G401 (cell line): ENCODE measurements at places on chromosomes 5 and 9.

DNA sequence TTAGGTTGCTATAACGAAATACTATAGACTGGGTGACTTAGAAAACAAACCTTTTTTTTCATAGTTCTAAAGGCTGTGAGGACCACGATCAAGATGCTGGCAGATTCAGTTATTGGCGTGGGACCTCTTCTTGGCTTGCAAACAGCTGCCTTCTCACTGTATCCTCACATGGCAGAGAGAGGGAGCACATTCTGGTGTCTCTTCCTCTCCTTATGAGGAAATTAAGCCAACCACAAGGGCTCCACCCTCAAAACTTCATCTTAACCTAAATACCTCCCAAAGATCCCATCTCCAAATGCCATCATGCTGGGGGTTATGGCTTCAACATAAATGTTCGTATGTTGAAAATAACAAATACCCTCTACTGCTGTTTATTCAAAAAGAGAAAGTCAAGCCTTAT is 197.1 kb downstream of the CEMIP2 start:
- DNase-seq, result no peak

DNA sequence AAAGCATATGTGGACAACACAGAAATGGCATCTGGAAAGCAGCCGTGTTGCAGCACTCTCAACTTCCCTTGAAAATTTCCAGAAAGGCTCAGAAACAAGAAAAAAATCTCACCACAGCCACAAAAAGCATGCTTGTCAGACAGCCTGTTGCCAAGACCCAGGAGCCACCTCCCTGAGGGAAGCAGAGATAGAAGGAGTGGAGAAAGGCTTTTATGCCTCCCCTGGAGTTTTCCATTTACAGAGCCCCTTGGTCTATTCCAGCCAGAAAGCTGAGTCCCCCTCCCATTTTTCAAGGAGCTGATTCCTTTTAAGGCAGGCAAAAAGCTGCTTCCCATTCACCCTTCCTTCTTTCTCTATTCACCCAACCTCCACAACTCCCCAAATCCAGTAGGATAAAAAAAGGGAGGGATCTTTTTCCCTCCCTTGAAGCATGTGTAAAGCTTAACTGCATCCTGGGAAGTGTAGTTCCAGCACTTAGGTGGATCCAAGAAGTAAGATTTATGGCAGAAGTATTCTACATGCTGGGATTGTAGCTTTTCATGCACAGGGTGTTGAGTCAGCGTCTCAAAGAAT is 37.1 kb upstream of the PALM2AKAP2 start:
- DNase-seq, result no peak

DNA sequence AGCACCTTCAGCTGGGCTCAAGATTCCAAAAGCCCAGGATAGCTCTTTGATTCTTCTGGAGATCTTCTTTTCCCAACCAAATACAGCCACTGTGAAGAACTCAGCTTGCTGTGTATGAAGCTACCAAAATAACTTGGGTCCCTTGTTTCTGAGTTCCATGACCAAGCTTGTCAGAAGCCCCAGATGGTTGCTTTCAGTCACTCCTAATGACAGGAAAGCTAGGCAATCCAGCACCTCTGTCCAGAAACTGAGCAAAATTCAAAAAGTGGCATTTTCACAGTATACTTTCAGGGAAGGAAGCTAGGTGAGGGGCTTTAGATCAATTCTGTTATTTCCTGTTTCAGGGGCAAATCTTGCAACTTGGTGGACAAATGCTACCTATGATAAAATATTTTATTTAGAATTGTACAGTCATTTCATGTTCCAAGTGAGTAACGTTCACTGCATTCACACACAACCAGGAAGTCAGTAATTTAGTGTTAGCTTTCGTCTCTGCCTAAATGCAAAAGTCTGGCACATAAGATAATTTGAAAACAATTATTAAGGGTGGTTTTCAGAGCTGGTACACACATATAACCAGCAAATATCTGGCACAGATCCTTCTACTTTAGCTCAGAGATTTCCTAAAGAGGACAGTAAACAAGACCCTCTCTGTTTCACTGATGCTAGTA is 330.1 kb downstream of the GLIS3 start:
- no peak for DNase-seq

- no peak for DNase-seq
These were observed 39.4 kb downstream of the HOMER1 start for GRCh38 chr5:79474367-79475151.

- DNase-seq, result no peak
These were observed 101.8 kb upstream of the LARP1 start for GRCh38 chr5:154653418-154653763.

DNA sequence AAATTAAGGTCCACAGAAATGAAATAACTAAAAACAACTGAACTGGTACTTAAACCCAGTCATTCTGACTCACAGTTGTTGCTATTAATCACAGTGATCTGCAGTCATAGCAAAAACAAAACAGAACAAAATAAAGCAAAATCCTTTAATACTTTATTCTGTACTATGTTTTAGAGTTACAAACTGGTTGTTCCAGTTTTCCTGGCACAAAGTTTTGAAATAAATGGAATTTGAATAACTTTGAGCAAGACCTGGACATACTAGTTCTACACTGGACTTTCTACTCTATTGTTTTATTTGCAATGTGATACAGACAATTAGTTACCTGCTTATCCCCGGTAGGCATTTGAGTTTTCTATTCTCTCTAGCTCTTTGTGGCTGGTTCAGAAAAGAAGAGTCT is 147.9 kb downstream of the DMRT2 start:
- DNase-seq, result no peak

GRCh38 chr9:19385786-19386501 is 5.9 kb upstream of the RPS6 start:
- DNase-seq, result no peak

DNA sequence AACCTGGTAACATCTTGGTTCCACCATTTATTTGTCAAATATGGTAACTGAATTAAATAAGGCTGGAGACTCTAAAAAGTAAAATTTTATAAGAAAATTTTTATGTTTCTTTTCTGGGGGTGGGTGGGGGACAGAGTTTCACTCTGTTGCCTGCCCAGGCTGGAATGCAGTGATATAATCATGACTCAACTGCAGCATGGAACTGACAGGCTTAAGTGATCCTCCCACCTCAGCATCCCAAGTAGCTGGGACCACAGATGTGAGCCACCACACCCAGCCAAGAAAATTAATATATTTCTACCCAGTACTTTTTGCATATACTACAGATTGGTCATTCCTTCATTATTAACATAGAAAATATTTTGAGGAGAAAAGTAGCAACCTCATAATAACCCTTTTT is 216.9 kb downstream of the DEPDC1B start:
- DNase-seq, result no peak

DNA sequence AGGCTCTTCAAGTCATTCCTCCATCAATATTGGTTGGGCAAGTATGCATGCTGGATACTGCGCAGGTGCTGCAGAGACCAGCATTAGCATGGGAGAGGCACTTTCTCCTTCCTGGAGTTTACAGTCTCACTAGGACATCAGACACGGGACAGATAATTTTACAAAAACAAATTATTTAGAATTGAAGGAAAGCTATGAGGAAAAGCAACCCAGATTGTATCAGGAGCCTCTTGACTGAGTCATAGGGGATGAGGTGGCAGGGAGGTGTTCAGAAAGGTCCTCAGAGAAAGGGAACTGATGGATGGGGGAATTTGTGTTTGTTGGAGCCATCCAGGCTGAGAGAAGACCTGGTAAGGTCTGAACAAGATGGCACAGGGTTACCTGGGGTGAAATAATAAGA is 24.5 kb upstream of the RAB14 start:
- no peak for DNase-seq

DNA sequence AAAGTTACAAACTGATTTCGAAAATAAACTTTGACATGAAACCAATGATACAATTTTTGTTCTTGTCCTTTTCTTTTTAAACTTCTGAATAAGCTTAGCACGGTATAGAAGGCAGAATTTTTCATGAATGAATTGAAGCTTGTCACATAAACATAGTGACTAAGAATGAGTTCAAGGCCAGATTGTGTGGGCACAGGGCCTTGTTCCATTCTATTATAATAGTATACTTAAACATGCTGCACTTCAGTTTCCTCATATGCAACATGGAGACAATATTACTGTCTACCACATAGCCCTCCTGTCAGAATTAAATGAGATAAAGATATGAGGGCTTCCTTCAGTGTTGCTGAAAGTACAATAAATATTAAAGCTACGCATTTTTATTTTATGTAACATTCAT is 204.2 kb upstream of the HAPLN1 start:
- DNase-seq, result no peak

DNA sequence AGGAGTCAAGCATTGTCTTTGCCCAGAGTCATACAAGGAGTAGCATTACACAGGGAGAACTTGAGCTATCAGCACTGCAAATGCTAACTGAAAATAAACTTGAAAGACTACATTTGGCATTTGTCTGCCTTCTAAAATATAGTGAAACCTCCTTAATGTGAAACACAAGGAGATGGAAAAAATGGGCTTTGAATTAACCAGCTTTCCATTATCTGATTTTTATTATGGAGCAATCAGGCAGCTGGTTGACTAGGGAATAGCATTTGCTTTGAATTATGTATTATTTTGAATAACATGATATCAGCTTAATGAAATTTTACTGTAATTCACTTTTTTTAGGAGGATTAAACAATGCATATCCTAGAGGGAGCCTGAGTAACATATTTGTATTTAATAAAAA is 130.8 kb downstream of the GDNF start:
- no peak for DNase-seq

DNA sequence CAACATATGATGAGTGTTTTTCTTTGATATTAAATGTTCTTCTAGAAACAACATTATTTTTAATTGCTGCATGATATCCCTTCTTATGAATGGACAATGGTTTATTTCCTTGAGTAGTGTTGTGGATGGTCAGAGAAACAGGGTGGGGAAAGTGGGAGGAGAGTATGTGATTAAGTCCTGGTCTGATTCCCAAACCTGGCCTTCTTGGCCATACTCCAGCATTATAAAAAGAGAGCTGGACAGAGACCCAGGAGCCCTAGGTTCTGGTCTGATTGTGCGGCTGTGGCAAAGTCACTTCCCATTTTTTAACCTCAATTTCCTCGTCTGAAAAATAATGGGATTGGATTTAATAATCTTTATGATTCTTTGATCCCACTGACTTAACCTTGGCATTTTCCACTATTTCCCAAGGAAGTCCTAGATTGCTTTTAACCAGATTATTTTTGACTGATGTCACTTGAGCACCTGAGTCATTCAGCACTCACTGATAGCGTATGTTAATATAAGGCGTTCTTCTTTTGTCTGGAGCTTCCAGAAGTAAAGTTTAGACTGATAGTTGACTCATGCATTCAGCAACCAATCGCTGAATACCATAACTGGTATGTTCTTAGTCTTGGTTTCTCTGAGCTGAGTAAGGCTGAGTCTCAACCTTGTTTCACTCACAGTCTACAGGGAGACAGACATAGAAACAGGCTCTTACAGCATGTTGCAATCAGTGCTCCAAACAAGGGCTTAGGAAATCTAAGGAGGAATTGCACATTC is 26.2 kb downstream of the OSMR start:
- no peak for DNase-seq

GRCh38 chr5:18534119-18534518 is 899.9 kb downstream of the TAF11L14 start:
- DNase-seq, result no peak

DNA sequence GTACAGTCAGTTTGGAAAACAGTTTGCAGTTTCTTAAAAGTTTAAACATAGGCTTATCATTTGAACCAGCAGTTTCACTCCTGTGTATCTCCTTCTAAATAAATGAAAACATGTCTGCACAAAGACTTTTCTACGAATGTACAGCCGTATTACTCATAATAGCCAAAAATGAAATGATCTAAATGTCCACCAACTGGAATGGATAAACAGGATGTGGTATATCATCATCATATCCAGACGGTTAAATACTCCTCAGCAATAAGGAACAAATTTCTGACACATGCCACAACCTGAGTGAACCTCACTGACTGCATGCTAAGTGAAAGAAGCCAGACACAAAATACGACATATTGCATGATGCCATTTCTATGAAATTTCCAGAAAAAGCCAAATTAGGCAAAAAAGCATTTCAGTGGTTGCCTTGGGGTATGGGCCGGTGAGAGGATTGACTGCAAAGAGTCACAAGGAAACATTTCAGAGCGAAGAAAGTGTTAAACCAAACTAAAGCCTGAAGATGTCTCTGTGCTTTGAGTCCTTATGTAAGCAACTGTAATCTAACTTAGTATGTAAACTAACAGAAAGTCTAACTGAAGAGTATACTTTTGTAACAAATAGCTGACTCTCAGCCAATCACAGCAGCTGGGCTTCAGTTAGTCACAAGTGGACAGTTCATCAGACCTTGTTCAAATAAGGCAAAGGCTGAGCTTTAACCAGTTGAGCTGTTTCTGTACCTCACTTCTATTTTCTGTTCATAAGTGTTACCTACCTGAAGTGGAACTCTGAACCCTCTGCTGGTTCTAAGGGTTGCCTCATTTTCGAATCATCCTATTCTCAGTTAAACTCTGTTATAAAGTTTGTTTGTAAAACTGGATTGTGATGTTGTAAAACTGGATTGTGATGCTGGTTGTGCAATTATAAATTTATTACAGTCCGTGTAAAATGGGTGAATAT is 65.2 kb downstream of the TRIO start:
- DNase-seq, result no peak

DNA sequence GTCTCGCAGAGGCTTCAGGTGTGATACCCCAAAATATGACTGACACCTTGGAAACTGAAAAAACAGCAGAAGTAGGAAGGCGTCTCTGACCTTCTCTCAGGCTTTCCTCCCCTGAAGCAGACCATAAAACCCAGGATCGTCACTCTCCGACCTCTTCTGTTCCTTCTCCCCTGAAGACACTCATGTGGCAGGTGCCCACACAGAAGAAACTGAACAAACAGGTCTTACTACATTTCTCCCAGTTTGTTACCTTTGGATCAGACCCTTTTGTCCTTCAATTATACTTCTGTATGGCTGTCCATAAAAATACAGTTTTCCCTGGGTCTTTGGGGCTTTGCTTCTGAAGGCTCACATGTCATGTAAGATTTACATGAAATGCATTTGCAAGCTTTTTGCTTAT is 10.3 kb upstream of the PRUNE2 start:
- DNase-seq, result no peak

GRCh38 chr9:91789941-91790340 is 160.1 kb downstream of the ROR2 start:
- no peak for DNase-seq

DNA sequence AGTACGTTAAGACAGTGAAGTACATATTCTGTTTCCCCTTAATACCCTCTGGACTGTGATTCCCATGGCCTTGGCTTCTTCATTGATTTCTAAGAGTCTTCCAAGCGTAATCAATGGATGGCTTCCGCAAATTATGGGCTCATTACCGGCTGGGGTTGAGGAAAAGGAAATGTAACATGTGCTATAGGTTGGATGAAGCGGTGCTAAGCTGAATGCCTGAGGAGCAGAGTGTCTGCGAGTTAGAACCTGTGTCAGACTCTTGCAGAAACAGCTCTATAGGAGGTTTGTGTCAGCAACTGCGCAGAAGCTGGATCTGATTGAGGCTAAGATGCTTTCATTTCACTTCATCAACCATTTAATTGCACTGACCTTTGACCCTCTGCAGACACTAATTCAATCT is 114.3 kb upstream of the CDH18 start:
- DNase-seq, result no peak
